NCI-H2107 (cell line): ENCODE measurements at places on chromosomes 16 and 17.

DNA sequence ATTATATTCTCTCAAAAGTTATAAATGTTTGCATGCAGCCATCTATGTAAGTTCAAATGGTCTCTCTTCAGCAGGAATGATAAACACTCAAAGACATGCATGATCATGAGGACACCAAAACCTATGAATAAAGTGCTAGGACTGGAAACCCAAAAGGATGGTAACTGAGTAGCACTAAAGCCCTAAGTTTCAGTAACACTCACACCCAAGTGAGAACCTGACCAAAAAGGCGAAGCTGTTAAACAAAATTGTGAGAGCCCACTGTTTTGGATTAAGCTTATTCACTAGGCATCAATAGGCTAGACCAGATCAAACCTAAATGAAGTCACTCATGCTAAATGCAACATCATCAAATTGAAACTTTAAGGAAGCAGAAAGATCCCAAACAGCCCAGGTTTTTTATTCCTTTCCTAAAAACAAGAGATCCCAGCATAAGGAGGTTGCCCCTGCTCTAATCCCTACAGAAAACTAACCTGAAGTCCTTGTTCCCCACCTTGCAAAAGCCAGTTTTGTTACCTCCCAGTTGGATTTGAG, 42.4 kb downstream of the GLG1 start:
- no peak for DNase-seq

DNA sequence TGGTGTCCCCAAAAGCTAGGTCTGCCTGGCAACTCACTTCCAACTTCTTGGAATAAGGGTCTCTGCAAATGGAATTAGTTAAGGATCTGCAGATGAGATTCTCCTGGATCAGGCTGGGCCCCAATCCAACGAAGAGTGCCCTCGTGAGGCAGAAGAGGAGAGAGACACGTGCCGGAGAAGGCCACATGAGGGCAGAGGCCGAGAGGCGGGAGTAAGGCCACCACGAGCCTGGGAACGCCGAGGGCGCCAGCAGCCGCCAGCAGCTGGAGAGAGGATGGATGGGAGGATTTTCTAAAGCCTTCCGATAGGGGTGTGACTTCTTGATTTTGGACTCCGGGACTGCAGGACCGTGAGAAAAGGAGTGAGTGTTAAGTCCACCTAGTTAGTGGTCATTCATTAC, 76.3 kb downstream of the JPH3 start:
- no peak for DNase-seq

- peak; percentile 50 for DNase-seq
These were observed 1.4 kb downstream of the WIPI1 start for GRCh38 chr17:68455901-68456338.

DNA sequence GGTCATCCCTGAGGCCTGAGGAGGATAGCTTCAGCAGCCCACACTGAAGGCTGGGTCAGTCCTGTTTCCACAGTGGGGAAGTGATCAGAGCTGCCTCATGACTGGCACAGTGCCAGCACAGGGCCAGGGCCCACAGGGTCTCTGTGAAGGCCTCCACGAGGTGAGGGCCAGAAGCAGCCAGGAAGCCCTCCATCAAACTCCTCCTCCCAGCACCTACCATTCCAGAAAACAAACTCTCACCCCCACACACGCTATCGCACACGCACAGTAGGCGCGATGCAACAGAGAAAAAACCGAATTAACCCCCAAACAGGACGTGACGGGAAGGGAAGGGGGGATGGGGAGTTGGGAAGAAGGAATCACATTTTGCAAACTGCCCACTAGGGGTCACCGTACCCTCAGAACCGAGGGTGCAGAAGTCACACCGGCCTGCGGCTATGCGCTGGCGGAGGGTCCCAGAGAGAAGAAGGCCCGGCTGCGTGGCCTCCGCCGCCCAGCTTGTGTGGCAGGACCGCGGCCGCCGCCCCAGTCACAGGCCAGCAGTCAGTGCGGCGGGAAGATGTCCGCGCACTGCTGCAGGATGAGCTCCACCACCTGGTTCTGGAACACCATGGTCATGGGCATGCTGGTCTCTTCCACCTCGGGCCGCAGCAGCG, 37.6 kb downstream of the ARHGAP27 start:
- no peak for DNase-seq

- DNase-seq, result no peak
These were observed 27.5 kb upstream of the PIK3R6 start for GRCh38 chr17:8894673-8895578.

DNA sequence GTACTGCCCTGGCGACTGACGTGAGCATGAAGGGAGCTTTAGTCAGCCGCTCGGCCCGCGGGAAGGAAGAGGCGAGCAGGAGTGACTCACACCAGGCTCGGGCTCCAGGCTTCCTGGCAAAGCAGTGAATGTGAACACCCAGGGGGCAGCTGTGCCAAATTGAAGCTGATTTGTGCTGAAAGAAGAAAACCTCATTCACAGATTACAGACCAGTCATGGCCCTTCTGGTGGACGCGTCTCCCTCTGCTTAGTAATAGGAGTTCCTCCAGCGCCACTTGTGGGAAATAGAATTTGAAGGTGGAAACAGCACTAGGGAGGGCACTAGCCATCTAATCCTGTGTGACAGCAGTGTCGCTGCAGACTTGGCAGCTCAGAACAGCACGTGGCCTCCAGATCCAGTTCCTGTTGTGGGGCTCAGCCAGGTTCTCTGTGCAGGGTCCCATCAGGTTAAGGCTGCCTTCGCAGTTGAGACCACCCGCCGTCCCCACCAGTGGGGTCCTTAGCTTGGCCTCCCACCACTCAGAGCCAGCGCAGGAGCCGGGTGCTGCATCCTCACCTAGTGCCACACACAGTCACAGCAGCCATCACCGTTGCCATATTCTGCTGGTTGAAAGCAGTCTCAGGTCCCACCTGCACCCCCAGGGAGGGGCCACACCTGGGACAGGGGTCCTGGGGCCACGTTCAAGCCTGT, 164.5 kb upstream of the CHMP6 start:
- DNase-seq, result peak; percentile 26

DNA sequence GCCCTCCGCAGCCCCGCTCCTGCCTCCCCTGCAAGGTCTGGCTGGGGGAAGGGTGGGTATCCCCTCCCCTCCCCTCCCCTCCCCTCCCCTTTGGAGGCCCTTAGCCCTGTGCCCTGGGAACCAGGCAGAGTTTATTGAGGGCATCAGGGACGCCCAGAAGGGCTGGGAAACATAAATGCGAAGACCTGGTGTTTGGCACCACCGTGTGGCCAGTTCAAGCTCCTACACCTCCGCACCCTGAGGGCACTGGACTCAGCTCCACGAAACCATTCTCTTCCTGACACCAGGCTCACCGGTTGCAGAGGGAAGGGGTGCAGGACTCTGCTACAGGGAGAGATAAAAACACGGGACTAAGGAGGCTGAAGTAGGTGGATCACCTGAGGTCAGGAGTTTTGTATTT, 1.0 kb upstream of the AIPL1 start:
- peak; percentile 30 for DNase-seq

GRCh38 chr17:49748791-49749190, 15.1 kb downstream of the FAM117A start:
- DNase-seq, result peak; percentile 9

- no peak for DNase-seq
These were observed 157.7 kb downstream of the CDH11 start for GRCh38 chr16:64964126-64964540.

DNA sequence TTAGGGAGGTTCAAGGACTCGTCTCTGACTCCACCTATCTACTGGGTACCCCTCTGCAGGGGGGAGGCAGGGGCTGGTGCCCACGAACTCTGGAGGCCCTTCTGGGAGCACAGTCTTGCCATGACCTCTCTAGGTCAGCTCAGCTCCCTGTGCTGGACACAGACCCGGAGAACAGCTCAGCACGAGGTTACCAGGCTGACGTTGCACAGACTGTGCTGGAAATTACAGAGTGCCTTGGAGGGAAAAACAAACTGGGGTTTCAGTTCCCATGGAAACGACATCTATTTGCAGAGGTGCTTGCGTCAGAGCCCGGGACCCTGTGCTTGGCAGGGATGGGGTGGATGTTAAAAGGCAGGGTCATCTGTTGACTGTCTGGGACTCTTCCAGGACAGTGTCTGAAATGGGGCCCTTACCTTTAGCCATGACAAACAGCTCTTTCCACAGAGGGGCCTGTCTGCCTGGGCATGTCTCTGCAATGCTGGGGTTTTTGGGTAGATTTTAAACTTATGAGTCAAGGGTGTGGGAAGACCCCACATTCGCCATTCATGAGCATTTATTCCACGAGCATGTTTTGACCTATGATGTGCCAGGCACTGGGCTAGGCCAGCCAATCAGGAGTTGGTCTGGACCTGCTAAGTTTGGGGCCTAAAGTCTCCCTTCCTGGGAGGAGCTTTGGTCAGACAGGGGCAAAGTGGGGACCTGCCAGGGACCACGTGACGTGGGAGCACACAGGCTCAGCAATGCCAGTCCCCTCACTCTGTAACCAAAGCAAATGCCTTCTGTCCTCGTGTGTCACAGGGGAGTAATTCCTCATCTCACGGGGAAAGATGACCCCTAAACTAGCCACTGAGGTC, 22.5 kb downstream of the CCR7 start:
- DNase-seq, result no peak

DNA sequence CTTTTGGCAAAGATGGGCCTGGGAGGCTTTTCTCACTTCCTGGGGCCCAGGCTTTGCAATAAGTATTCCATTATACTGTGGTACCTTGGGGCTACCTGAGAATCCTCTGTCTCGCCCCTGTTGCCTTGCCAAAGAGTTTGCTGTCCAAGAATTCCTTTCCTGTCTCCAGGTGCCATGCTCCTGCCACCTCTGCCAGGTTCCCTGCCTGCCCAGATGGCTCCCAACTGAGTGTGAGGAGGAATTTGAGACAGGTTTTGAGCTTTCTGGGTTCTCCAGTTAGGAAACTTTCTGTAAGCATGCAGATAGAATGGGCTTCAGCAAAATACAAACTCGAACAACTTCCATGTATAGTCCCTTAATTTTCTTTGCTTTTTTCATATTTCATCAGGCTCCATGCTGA, 5.8 kb downstream of the MAPT start:
- DNase-seq, result no peak

- DNase-seq, result no peak
These were observed 95.3 kb downstream of the SHISA6 start for GRCh38 chr17:11336290-11336689.

GRCh38 chr16:87725596-87726235, 40.1 kb downstream of the KLHDC4 start:
- no peak for DNase-seq

- DNase-seq, result no peak
These were observed 123.7 kb downstream of the ABCC1 start for GRCh38 chr16:16073001-16073545.

DNA sequence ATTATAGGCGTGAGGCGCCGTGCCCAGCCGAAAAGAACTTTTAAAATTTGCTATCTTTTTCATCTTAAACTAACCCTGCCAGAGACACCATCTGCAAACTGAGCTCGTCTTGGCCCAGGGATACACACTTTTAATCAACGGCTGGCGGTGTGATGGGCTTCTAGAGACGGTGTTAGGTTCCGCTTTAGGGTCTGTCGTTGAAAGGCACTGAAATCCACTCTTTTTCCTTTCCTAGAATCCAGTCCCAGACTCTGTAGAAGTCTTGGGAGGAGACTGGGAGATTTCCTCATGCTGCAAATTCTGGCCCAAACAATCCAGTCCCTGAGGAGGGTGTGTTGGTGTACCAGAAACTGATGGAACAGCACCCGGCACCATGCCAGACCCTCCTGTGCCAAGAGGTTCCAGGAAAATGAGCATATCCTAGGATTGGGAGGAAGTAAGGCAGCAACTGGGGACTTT, 52.0 kb upstream of the TEX2 start:
- no peak for DNase-seq

DNA sequence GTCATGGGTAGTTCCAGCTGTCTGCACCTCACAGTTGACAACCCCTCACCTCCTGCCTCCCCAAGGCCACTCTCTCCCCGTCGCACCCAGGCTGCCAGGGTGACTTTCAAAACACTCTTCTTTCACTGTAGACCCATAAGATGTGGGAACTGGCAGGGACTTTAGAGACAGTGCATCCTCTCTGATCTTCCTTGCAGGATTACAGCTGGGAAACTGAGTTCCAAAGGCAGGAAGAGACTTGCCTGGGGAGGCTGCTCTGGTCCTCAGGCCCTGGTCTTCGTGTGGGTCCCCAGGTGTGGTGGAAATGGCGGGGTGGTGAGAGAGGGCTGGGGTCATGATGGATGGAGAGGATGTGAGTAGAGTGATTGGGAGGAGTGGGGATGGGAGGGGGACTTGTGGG, 21.9 kb upstream of the NKD1 start:
- no peak for DNase-seq

GRCh38 chr17:68429881-68430280, 27.4 kb downstream of the WIPI1 start:
- DNase-seq, result no peak

- DNase-seq, result no peak
These were observed 8.3 kb upstream of the NOS2 start for GRCh38 chr17:27808628-27809027.

DNA sequence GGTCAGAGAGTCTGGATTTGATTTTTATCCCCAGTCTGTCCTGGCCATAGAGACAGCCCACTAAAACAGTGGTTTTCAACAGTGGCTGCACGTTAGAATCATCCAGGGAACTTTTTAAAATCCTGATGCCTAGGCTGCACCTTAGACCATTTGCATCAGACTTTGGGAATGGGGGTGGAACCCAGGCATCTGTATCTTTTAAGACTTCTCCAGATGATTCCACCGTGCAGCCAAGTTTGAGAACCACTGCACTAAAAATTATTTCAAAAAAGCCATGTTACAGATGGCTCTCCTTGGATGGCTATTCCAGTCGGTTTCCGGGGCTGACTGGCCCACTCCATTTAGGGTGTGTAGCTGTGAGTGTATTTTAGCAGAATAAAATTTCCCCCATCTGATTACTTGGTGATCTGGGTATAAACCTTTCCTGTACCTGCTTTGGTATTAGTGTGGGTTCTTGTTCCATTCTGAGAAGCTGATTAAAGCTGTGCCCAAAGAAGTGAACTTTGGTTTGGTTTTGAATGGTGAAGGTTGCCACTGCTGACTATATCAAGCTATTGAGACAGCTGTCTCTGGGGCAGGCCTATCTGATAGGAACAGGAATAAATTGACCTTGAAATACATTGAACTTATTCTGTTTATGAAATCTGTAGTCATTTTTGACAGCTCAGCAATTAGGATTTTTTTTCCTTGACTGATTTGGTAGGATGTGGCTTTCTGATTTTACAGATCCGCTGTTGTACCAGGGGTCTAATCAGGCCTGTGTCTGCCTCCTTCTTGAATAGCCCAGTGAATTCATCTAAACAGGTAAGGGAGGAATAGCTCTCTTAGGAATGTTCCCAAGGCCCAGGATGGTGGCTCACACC, 1.3 kb downstream of the ATP5MC1 start:
- DNase-seq, result no peak
